T follicular helper cell (primary cell): ENCODE measurements at places on chromosomes 12 and 14.

GRCh38 chr14:74804219-74804825 is 41.2 kb downstream of the YLPM1 start:
- no peak for DNase-seq

DNA sequence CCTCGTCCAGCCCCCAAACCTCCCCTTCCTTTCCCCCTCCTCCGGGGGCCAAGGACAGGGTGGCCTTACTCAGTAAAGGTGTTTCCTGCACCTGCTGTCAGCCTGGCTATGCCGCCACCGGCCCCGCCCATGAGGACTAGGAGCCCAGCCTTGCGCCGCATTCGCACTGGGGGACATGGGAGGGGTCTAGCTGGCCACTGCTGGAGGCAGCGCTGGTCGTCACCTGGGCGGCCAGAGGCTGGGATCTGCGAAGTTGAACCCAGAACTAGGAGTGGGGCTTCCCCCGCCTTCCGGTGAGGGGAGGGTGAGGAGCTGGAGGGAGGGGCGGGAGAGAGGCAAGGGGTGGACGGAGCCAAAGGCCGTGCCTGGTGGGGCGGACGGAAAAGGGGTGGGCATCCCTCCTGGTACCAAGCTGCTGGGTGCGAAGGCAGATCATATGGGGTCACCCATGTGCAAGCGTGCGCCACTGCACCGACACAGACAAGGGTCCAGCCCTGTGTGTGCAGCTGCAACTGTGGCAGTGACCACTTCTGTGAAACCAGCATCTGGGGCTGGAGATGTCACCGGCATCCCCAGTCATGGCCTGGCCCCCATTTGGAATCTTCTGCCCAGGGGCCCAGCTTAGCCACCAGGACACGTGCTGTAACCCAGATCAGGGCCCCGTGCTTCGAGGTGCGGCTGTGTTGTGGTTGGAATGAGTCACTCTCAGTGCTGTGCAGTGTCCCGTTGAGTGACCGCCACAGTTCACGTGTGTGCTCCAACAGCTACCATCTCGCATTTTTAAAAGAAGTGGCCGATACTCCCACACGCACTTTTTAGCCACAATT is 8.5 kb downstream of the AMN start:
- no peak for DNase-seq

GRCh38 chr12:132272711-132273110 is 56.7 kb downstream of the GALNT9 start:
- DNase-seq, result no peak

DNA sequence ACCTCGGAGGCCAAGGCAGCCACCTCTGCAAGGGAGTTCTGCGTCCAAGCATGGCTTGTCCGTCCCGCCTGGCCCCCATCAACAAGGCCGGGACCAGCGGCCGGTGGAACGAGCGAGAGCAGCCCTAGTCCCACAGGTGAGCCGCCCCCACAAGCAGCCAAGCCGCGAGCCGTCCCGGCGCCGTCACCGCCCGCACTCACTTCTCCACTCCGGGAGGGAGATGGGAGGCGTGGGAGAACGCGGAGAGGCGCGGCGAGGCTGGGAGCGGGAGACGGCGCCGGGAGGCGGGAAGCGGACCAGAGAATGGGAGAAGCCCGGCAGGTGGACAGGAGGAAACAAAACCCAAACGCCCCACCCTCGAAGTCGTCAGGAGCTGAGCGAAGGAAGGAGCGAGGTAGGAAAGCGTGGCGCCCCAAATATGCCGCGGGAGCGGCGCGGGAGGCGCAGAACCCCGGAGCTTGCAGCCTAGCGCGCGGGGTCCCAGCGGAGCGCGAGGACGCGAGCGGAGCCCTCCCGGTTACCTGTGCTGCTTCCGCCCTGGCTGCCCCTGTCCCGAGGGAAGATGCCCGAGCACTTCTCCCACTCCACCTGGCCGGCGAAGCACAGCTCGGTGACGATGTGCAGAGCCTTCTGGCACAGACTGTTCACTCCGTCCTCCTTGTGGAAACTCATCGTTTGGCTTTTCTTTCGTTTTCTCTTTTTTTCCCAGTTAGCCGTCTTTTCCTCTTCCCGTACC is 600 bp downstream of the SYT10 start:
- no peak for DNase-seq

DNA sequence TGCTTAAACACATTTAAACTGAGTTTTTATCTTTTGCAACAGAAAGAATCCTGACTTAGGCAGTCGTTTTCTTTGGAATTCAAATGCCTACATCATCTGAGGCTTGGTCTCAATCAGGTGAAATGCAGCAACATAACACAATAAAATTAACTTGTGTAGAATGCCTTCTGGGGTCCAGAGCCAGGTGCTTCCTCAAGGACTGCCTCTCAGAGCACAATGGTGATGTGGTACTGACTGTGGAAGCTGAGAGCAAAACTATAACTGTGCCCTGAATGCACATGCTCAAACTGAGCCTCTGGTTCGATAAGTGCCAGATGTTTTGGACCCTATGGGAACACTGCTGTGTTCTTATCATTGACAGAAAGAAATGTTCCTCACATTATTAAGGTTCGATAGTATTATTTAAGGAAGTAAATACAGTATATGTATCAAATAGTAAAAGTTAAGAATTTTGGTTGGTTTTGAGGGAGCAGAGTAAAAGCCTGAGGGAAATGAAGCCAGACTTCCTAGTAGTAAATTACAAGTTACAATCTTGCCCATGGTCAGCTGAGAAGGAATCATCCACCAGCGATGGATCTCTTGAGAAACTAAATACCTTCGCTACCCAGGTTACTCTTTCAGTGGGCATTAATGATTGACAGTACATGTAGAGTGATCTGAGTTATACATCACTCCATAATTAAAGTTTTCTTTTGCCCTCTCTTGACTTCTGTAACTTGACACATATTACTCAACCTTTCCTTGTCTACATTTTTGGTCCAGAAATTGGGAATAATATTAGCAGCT is 122.9 kb upstream of the ATP2B1 start:
- no peak for DNase-seq

DNA sequence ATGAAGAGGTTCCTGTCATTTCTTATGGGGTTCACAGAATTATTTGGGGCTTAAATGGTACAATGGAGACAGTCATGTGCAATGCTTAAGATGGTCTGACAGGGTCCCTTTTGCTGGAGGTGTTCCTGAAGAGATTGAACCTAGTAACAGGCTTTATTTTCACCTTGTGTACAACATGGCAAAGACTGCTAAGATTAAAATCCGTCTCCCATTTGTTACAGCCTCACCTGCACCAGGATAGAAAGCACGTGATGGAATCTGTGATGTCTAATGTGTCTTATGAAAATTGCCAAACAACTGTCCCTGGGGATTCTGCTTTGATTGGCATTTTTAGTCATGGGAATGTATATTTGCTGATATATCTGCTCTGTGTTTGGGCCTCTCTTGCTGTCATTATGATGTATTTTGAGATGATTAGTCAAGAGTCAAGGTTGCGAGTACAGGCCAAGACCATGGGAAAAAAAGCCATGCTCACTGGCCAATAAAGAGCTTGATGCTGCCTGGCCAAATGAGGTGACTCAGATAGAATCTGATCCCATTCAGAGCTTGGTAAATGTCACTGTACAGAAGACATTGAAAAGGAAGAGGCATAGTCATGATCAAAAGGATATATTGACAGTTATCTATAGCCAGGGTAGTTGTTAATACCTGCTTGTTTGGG is 96.1 kb downstream of the FLRT2 start:
- no peak for DNase-seq

DNA sequence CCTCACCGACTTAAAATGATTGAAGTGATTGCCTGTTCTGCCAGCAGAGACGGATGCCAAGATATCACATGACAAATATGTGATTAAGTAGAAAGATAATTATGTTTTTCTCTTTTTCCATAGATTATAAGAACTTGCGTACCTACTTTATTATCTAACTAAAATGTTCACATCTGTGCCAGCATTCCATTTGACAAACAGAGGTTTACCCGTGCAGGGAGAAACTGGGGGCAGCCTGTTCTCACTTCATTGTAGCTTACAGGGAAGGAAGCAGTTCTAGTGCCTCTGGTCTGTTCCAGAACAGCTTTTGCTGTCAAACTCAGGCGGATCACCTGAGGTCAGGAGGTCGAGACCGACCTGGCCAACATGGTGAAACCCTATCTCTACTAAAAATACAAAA is 29.6 kb downstream of the CCDC62 start:
- no peak for DNase-seq

DNA sequence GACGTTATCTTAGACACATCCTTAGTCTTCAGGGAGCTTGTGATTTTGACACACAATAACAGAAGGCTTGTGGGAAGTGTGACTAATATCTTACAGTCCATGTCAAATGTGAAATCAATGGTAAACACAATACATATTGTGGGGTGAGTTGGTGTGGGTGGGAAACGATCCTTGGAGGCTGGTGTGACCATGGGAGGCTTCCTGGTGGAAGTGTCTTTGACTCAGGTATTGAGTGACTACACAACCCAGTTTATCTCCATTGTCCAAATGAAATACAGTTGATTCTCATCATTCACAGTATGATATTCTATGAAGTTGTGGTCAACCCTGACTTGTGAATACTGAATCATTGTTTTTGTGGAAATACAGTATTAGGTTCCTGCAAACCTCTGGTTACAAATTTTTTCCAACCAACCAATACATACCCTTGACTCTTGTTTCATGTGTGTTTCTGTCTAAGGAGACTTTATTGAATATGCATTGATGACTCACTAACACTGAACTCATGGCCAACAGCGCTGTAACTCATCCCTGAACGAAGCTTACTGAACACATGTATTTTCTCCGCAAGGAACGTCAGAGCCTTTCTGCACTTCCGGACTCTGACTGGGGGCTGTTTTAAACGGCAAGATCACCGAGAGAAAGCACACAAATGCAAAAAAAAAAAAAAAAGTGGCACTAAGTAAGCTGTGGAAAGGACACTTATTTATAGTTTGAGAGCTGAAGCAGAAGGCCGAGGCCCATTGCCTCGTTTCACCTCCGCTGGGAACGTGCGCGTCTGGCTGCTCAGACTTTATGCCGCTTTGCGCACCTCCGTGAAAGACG is 59.0 kb downstream of the CLMN start:
- no peak for DNase-seq

DNA sequence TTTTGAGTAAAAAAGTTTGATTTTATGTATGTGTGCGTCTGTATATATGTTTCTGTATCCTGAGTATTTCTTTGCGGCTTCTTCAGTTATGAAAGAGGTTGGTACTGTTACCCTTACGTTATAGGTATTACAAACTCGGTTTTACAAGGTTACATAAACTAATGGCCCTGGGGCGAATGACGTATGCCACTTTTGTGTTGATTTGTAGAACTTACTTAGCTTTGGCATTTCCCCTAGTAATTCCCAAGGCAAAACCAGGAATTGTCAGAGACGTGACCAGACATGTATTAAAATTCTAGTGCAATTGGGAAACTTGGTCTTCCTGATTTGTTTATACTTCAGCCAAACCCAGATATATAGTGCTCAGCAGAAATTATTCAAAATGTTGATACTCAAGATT is 93.3 kb downstream of the DUSP16 start:
- no peak for DNase-seq

- no peak for DNase-seq
Observed at GRCh38 chr14:68244262-68244980, 424.8 kb downstream of the RAD51B start.

- DNase-seq, result no peak
Observed at GRCh38 chr14:69882116-69882864, 3.1 kb downstream of the SMOC1 start.

DNA sequence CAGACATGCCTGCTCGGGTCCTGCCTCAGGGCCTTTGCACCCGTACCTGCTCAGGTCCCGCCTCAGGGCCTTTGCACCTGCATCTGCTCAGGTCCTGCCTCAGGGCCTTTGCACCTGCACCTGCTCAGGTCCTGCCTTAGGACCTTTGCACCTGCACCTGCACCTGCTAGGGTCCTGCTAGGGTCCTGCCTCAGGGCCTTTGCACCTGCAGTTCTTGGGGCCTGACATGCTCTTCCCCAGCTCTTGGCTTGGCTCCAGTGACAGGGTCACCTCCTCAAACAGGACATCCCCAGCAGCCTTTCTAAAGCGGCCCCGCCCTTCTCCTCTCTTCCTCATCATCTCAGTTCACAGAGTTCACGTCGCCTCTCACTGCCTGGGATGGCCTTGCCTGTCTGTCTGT is 54.9 kb upstream of the NCOR2 start:
- DNase-seq, result no peak

DNA sequence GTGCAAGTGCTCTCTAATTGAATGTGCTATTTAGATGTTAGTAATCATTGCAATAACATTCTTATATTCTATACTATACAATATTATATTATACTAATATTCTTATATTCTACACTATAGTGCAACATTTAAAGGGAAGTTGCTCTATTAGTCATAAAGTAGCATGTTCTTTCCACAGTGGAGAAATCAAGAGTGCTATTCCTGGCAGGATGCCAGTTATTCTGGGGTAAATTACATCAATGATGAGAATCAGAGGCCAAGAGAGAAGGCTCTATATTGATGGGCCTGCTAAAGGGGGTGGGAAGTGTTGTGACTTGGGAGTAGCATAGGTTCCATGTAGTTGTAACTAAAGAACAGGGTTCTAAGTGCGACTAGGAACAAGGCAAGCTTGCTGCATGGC is 121.5 kb downstream of the SLC15A5 start:
- DNase-seq, result no peak

DNA sequence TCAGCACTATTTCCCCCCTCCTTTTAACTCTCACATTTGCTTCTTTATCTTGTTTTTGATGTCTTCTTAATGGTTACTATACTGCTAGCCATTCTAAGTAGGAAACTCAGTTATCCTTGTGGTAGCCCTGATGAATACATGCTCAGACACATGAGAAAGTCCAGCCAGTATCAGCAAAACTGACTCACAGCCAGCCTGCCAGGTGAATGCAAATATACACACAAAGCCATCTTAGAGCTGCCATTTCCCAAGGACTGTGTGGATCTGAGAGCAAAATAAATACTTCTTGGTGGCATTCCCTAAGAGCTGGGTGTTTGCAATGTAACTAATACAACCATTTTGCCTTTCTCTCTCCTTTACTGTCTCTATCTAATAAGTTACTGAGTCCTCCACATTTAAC is 455.2 kb downstream of the CCER1 start:
- DNase-seq, result no peak

DNA sequence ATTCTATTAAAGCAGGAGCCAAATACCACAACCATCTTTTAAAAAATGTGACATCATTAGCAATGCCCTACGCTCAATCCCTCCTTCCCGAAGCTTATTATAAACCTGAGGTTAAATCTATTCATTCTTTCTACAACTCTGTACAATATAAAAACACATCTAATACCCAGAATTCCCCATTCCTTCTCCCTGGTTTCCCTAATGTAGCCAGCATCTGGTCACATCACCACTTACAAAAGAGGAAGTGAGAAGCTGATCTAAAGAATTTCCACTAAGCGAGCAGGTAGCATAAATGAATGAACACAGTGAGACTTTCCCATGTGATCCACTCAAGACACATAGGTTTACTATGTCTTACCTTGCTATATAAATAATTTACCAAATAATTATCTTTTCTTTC is 90.4 kb downstream of the LRP6 start:
- no peak for DNase-seq

- DNase-seq, result no peak
Observed at GRCh38 chr14:44372807-44373489, 134.1 kb downstream of the FSCB start.

DNA sequence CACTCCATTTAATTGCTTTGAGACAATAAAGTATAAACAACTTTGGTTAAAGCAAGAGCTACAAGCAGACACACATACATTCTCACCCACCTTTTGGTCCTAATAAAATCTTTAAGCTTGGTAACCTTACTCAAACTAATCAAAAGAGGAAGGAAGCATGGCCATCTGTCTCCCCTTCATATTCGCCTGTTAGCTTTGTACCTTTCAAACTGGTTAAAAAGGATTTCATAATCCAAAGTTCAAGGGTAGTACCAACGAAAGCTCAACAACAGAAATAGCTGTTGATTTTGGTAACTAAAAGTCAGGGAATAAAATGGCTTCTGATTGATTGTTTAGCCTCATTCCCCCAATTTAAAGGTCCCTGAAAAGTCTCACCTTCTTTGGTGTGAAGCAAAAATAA is 456.9 kb downstream of the BCAT1 start:
- DNase-seq, result no peak
